ENCODE measurements at places on chromosomes 5 and 9. TPM values are rescaled to one million over a fixed set of nuclear protein-coding genes. Genes with fewer than 3 reads are reported as not detected.
A peak's percentile ranks its signal among the peaks of the same experiment; 100 is the strongest.

Gene ALDH1A1
- 4.5 TPM for total RNA-seq

Gene SYK
- total RNA-seq: 2.7 TPM

Gene DAPK1
- 58.5 TPM for total RNA-seq

- DNase-seq: no peak
Measured at GRCh38 chr5:148928141-148928540, 101.7 kb downstream of the ADRB2 start.

GRCh38 chr9:82354279-82354659 is 365.7 kb downstream of the SPATA31D1 start:
- DNase-seq: no peak

DNA sequence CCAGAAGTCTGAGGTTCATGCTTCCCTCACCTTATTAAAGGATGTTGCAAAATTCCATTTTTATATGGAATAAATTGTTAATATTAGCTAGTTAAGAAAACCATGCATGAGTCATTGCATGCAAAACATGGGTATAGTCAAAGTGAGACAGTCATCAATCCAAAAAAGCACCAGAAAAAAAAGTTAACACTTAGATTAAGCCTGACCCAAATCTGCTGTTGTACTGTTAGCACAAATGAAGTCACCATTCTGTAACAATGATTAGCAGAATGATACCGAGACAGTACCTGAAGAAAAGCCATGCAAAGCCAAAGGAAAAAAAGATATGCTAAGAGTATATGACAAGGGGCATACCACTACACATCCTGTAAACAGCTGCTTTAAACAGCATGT is 49.5 kb downstream of the PKD2L2 start:
- no peak for DNase-seq

GRCh38 chr9:132651259-132651658 is 18.5 kb downstream of the DDX31 start:
- no peak for DNase-seq

DNA sequence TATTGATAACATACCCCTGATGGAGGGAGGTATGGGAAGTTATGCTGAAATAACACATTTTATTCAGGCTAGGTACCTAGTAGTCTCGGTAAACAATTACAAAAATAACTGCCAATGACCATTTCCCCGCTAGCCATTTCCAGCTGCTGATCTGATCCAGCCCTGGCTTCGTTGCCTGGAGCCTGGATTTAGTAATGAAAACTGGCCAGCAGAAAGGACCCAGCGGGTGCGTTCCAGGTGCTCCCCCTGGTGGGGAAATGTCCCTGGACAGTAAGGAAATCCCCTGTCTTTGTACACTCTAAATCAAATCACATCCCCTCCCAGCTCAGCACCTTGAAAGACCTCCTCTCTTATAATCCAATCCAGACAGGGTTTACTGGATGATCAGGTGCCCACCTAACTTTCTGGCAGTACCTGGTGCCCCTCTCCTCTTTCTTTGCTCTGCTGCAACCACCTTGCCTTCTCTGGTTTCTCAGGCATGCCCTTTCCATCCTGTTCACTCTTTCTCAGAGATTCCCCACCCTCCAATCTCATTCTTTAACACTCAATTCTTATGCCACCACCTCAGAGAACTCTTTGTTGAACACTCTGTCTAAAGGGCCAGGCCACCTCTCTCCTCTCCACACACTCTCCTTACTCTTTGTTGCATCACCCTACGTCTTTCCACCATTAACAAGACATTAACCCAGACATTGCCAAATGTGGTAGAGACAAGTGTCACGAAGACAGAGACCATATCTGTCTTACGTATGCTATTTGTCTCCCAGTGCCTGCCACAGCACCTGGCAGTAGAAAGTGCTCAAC is 50.1 kb upstream of the SMAD5 start:
- DNase-seq: peak; percentile 83

- DNase-seq: peak; percentile 64
Measured at GRCh38 chr9:17063535-17064135, 71.2 kb upstream of the CNTLN start.

DNA sequence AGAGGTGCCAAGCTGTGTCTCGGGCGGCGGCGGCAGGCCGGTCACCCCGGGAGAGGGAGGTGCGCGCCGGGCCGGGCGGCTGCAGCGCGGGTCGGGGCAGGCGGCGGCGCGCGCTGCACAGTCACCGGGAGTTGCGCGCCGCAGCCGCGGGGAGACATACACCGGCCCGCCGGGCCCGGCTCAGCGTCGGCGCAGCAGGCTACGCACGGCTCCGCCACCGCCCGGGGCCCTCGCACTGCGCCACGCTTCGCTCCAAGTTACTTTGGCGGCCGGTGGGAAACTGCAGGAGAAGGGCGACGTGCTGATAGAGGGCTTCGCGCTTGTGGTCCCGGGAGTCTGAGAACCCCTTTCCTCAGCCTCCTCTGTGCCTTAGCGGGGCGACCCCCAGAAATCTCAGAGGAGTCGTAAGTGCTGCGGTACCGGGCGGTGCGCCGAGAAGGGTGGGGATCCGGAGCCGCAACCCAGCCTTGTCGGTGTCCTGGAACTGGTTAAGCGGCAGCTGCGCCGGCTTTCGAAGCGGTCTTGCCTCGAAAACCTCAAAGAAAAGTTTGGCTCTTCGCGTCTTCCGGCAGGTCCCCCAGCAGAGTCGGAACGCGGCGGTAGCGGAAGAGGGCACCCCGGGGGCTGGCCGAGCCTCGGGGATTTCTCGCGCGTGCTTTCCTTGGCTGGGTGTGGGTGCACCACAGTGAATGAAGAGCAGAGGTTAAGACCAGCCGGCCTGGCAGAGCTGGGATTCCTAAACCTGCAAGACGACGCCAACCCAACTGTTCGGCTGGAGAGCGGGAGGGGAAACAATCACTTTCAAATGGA is at the start of gene EFNA5:
TSS of gene EFNA5 (minus strand) at position 6 of the 810 bp plus-strand sequence.
- peak; percentile 72 for DNase-seq
